ENCODE measurements at places on chromosomes 2 and 18.

DNA sequence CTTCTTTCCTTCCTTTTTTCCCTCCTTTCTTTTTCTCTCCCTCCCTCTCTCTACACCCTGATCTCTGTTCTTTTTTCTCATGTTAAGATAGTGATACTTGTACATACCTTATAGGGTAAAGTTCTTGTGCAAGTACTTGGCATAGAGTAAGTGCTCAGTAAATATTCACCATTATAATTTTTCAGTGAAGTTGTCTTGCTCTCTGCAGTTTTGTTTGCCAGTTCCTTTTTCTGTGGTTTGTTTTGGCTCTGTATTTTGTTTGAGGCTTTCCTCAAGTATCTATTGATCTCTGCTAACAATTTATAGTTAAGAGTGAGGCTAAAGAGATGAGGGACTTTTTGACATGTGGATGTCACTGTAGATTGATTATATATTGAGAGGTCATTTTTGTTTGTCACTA, 48.0 kb downstream of the MTX2 start:
- no peak for DNase-seq

DNA sequence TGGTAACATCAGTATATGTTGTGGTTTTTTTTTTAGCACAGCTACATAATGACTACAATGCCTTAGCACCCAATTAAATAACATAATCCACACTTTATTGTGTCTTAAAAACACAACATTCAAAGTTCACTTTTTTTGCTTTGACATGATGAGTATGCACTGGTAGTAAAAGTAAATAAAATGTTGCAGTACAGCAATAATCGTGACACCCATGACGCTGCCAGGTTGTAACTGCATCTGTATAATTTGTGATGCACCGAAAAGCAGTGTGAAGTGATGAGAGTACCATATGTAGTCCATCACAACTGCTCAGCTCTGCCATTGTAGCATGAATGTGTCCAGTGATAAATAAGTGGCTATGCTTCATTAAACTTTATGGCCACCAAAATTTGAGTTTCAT, 15.7 kb downstream of the PPP1CB start:
- DNase-seq: no peak

GRCh38 chr2:10911291-10912075, at the start of gene KCNF1:
KCNF1 (plus strand) TSS chr2:10911934; CDS start chr2:10912427, 493 bp downstream.
- DNase-seq: no peak

DNA sequence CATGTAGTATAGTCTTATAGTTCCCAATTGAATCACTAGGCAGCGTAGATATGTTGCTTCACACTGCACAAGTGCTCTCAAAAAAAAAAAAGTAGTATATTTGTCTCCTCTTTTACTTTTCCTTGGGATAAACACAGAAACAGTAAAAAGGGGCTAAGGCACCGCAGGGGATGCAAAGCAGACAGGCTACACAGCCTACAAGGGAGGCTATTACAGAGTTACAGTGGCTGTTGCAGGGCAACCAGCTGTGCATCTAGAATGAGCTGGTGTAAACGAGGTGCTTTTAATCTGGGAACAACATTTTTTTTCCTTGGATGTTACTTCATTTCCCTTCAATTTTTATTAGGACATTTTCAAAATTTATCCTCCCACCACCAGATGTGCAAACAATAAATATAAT, 1934.7 kb upstream of the CELF4 start:
- no peak for DNase-seq

GRCh38 chr18:24372279-24372872, 25.2 kb downstream of the OSBPL1A start:
- no peak for DNase-seq

Data from pons (tissue), 1 donor.